Activated CD4-positive, CD25-positive, alpha-beta regulatory T cell treated with anti-CD3 and anti-CD28 coated beads, Interleukin-2, amount 50 U/mL, for 16 hours (primary cell): ENCODE measurements at places on chromosomes 7 and 10.

- DNase-seq, result no peak
Measured at GRCh38 chr10:121027371-121027770, 176.2 kb downstream of the WDR11 start.

DNA sequence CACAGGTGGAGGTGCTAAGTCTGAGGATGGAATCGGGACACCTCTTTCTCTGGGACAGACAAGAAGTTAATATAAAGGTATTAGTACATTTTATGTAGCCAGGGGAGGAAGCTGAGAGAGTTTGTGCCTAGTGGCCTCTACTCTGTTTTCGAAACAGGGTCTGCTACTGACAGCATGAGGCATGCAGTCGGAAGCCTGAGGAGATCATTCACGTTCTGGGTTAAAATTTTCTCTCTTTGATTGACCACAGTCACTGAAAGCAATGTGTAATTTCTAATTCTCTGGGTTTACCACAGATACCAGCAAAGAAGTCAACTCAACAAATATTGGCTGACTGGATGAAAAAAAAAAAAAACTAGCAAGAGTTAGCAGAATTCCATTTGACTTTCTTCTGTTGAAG lies 53.3 kb upstream of the KCTD7 start:
- no peak for DNase-seq

DNA sequence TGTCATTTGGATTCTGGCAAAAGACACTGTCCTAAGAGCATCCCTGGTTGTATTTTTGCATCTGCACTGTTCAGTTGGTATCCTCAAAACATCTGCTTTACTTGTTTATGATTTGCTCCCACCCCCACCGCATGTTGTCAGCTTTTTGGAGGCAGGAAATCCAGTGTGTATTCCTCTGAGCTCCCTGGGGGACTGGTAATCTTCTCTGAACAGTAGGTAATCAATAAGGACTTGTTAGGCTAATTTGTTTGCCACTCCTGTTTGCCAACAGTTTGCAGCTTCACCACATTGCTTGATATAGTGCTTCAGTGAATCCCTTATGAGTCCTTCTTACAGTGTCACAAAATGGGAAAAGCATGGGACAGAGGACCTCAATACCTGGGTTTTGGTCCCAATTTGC lies 49.1 kb downstream of the FEZF1 start:
- no peak for DNase-seq

- no peak for DNase-seq
Measured at GRCh38 chr7:105985229-105985628, 22.2 kb downstream of the CDHR3 start.

- no peak for DNase-seq
Measured at GRCh38 chr10:107430446-107430845, 265.9 kb upstream of the SORCS1 start.

GRCh38 chr7:57867884-57868701 lies 418.1 kb downstream of the ZNF716 start:
- no peak for DNase-seq

GRCh38 chr7:11792166-11792565 lies 39.8 kb downstream of the THSD7A start:
- no peak for DNase-seq

DNA sequence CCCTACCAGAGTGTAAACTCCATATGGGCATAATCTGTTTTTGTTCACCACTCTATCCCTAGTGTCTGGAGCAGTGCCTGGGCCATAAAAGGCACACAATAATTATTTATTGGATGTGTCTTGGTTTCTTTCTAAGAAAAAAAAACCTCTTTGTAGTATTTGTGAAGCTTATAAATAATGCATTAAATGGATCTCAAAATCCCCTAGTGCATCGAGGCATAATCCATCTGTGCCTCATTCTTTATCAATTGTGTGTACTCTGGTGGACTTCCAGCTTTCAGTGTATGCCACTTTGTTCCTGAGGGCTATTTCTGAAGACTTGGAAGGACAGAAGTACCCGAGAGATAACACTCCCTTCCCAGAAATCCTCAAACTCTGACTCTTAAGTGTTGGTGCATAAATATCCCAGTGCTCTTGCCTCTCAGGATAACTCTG lies 255.0 kb upstream of the PHYHIPL start:
- no peak for DNase-seq

GRCh38 chr10:123502983-123503382 lies 163.2 kb upstream of the GPR26 start:
- DNase-seq, result no peak

DNA sequence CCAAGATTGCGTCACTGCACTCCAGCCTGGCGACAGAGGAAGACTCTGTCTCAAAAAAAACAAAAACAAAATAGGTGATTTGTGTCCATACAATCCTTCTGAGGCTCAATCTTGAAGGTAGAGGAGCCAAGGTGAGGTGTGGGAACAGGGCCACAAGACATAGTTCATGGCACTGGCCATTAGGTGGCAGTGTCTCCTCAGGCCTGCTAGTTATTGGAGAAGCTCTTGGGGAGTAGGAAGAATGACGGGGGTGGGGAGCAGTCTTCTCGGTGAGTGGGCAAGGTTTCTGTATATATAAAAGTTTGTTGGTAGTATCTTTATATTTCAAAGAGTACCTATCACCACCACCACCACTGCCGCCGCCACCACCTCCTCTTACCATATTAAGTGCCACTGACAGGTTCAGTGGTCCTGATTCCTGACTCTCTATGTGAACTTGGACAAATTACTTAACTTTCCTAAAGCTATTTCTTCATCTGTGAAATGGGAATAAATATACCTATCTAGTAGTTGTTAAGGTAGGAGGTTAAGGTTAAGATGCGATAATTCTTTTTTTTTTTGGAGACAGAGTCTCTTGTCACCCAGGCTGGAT lies 24.0 kb downstream of the CCSER2 start:
- DNase-seq, result peak; percentile 52

GRCh38 chr10:114729103-114729659 lies 71.1 kb upstream of the ABLIM1 start:
- no peak for DNase-seq

DNA sequence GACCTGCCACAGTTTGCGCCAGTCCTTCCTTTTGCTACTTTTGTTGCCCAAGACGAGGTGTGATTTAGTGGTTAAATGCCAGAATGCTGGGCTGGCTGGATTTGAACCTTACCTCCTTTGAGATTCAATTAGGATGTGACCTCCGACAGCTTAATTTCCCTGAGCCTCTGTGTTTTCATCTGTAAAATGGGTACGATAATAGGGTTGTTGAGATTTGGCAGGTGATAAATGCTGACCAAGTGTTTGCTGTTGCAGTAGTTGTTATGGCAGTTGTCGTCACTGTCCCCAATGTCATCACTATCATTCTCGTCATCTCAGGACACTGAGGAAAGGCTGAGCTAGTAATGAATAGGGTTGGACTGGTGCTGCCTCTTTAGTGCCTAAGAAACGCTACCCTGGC lies 61.1 kb downstream of the GRK5 start:
- no peak for DNase-seq
